Tongue (tissue), 3 donors: ENCODE measurements at places on chromosomes 7 and 10. TPM values are rescaled to one million over a fixed set of nuclear protein-coding genes. Genes with fewer than 3 reads are reported as not detected.
A peak's percentile ranks its signal among the peaks of the same experiment; 100 is the strongest.

DNA sequence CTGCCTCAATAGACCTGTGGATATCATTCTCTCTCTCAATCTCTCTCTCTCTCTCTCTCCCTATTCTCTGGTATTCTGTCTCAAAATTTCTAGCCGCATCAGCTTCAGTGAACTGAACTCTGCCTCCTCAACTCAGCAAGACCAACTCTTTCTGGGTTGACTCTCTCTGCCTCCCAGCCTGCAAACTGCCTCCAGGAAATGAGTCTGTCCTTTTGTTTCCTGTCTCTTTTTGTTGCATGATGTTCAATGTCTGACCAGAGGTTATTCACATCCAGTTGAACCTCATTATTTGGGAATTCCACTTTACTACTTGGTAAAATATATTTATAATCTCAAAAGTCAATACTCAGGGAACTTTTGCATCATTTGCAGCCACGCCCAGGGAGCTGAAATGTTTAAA, 682.7 kb upstream of the FZD8 start:
- no peak for DNase-seq

DNA sequence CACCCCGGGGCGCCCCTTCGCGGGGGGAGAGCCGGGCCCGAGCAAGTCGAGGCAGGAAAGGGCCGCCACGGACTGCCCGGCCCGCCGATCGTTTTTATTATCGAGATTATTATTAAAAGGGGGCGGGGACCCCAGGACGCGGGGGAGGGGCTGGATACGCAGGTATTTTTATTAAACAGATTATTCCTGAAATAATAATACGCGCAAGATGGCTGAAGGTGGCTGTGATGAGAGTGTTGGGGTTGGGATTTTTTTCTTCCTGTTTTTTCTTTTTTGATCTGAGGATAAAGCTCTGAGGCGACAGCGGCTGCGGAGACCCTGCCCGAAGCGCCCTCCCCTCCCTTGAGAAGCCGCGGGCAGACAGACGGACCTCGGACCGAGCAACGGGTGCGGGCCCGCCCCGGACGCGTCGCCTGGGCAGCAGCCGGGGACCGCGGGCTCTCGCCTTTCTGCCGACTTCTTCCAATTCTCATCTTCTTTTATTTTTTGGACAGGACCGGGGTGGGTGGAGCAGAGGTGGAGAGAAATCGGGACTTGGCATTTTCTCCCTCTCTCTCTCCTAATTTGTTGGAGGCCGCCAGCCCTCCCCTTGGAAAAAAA, 1.4 kb upstream of the TRIM8 start:
- peak; percentile 91 for DNase-seq

DNA sequence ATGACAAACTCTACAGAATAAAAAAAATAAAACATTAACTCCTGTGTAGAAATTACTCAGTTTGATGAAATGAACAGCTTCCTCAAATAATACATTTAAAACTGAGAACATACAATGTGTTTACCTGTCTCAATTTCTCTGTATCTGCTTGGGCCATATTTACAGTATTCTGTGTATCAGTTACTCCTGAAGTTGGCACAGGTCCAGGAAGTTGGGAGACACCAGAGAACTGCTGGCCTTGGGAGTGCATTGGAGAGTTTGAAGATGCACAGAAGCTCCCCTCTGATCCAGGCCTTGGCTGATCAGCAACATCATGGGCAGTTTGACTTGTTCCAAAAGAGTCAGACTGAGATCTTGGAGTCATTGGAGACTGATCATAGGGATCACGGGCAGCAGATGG, 155.1 kb downstream of the GALNT11 start:
- DNase-seq, result peak; percentile 26

- no peak for DNase-seq
Measured at GRCh38 chr10:104099269-104099668, 13.6 kb upstream of the COL17A1 start.

DNA sequence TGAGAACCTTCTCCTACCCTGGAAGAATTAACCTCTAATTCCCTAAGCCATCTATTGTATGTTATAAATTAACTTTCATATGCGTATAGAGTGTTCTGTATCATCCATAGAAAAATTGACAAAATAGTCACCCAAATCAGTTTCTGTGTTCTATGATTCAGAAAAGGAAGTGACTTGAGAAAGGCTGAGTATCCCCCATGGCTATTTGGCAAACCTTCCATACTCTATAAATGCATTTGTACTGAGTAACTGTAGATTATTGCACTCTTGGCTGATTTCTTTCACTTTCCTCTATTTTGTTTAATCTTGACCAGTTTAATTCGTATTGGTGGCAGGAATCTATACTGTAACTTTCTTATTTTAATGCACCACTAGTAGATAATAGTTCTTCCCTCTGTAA, 182.2 kb downstream of the HTR7 start:
- DNase-seq, result no peak

DNA sequence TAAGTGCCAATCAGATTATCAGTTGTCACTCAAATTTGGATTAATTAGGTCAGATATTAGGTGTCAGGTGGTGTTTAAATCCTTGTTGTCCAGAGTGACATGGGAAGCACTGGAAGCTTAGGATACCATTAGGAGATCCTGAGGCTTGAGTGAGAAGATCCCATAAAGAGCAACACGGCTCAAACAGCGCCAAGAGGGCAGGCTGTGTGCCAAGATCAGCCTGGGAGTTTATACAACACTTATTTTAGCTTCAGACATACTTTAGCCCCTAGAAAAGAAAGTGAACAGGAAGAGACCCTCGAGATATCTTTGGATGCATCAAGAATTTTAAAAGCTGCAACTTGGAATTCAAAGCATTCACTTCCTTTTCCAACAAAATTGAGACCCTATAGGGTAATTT, 14.2 kb upstream of the ACTA2 start:
- peak; percentile 47 for DNase-seq

- DNase-seq, result no peak
Measured at GRCh38 chr7:32579776-32580175, 84.5 kb downstream of the AVL9 start.

The DNAJC9 gene
- total RNA-seq, result 22.0 TPM

The ADCYAP1R1 gene
- total RNA-seq, result 8.3 TPM

The CLCN1 gene
- 3.1 TPM for total RNA-seq

The PIK3AP1 gene
- 9.8 TPM for total RNA-seq

The GNG11 gene
- 31.6 TPM for total RNA-seq

The KIF20B gene
- 10.9 TPM for total RNA-seq
